Activated CD8-positive, alpha-beta memory T cell treated with anti-CD3 and anti-CD28 coated beads, Interleukin-2, amount 10 ng/mL, durations not matched to agents 7 days and 5 days (primary cell): ENCODE measurements at places on chromosomes 7 and 10. TPM values are rescaled to one million over a fixed set of nuclear protein-coding genes. Genes with fewer than 3 reads are reported as not detected.
A peak's percentile ranks its signal among the peaks of the same experiment; 100 is the strongest.

DNA sequence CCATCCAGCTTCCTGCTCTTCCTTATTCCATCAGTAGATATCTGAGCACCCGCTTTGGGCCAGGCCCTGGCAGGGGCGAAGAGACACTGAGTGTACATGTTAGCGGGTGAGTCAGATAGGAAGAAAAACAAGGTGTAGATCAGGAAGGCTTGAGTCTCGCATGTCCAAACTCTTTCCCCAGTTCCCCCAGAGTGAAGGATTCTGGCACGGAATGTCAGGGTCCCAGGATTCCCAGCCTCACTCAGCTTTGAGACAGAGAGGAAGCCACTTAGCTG, 24.1 kb upstream of the CHST15 start:
- no peaks in the 10 kb centered on the region for H3K36me3 ChIP-seq
- H3K4me3 ChIP-seq: no peak overlapping the region
- H3K27me3 ChIP-seq: peaks cover 4% of the 10 kb centered on the region
- H3K27ac ChIP-seq: no peak overlapping the region
- DNase-seq: no peak

- H3K27ac ChIP-seq: no peak overlapping the region
- H3K36me3 ChIP-seq: no peaks in the 10 kb centered on the region
- no peaks in the 10 kb centered on the region for H3K4me1 ChIP-seq
- no peak for DNase-seq
- H3K27me3 ChIP-seq: no peaks in the 10 kb centered on the region
- no peak overlapping the region for H3K4me3 ChIP-seq
Measured at GRCh38 chr10:130739757-130740145, 571.8 kb downstream of the TCERG1L start.

GRCh38 chr7:81506609-81507008, 263.2 kb downstream of the HGF start:
- no peak overlapping the region for H3K27ac ChIP-seq
- no peaks in the 10 kb centered on the region for H3K27me3 ChIP-seq
- H3K4me3 ChIP-seq: no peak overlapping the region
- DNase-seq: no peak
- H3K36me3 ChIP-seq: no peaks in the 10 kb centered on the region
- H3K4me1 ChIP-seq: no peaks in the 10 kb centered on the region

ZNF37A gene
- total RNA-seq: 22.1 TPM

- DNase-seq: peak; percentile 62
- H3K36me3 ChIP-seq: no peaks in the 10 kb centered on the region
- H3K4me1 ChIP-seq: peaks cover 18% of the 10 kb centered on the region
- H3K4me3 ChIP-seq: peak overlapping the region; percentile 62
- peaks cover 71% of the 10 kb centered on the region for H3K27me3 ChIP-seq
- H3K27ac ChIP-seq: no peak overlapping the region
Measured at GRCh38 chr10:102230861-102231356, 4.8 kb downstream of the ELOVL3 start.

MALRD1 gene
- total RNA-seq: not detected

VAX1 gene
- total RNA-seq: not detected

ITGB8 gene
- total RNA-seq: 0.07 TPM

NUTM2E gene
- total RNA-seq: 0.28 TPM

GRCh38 chr10:31768467-31768866, 160.2 kb downstream of the ARHGAP12 start:
- DNase-seq: no peak
- H3K27ac ChIP-seq: no peak overlapping the region
- H3K4me1 ChIP-seq: no peaks in the 10 kb centered on the region

ZNF12 gene
- total RNA-seq: 17.3 TPM

DNA sequence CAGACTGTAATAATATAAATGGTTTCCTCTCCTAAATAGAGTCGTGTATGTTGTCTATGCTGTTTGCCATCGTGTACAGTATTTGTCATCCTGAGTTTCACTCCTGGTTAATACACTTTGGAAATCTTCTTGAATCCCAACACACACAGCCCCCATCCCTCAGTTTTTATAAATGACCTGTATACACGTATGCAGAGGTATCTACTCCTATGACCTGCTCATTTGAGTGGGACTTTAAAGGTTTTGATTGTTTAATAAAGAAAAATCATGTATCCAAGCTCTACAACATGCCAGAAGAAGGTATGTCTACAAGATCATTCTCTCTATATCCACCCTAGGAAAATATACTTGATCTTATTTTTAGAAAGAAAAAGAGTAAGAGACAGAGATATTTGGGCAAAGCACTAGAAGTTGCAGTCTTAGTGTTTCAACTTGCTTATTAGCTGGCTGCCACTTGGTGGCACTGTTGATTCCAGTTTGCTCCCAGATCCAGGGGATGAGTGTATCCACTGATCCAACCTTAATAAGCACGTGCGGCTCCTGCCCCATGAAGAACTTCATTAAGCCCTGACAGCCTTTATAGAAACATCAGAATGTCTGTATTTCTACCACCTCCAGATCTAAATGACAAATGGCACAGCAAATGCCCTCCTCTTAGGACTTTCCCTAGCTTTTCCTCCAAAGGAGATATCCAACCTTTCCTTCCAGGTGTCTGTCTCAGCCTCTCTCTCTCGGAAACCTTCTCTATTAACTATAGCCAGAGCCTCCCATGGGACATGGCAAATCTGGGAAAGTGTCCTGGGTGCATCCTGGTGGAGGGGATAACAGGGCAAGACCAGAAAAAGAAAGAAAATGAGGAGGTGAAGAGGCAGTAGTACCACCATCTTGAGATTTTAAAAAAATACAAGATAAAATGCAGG, 181.6 kb upstream of the NEBL start:
- no peaks in the 10 kb centered on the region for H3K36me3 ChIP-seq
- no peaks in the 10 kb centered on the region for H3K4me1 ChIP-seq
- DNase-seq: no peak
- no peaks in the 10 kb centered on the region for H3K27me3 ChIP-seq
- H3K27ac ChIP-seq: no peak overlapping the region

- H3K36me3 ChIP-seq: peaks cover 30% of the 10 kb centered on the region
- no peaks in the 10 kb centered on the region for H3K4me1 ChIP-seq
- DNase-seq: no peak
Measured at GRCh38 chr7:157176771-157177170, 38.0 kb downstream of the UBE3C start.

RET gene
- 0.45 TPM for total RNA-seq

DNA sequence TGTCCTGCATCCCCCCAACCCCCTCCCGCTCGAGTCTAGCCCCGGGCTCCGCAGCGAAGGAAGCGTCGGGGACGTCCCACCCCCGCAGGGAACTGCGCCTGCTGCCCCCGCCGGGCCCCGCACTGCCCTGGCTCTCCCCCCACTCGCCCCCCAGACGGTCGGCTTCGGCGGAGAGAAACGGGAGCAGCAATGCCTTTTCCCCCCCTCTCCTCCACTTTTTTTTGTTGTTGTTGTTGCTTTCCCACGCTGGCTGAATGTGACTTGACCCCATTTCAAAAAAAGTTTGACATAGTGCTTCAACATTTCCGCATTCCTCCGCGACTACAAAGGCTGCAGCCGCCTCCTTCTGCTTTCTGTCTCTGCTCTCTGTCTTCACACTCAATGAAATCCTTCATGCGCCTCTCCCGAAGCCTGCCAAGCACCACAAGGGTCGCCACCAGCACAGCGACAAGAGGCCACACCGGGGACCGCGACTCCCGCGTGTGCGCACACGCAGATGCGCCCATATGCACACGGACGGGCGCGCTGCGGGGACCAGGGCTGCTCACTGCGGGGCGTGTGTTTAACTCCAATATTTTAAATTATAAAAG, 1.0 kb downstream of the CDK6 start:
- H3K4me1 ChIP-seq: peaks cover 32% of the 10 kb centered on the region
- peak overlapping the region; percentile 97 for H3K4me3 ChIP-seq
- peaks cover 35% of the 10 kb centered on the region for H3K36me3 ChIP-seq
- H3K27ac ChIP-seq: peak overlapping the region; percentile 90

DNA sequence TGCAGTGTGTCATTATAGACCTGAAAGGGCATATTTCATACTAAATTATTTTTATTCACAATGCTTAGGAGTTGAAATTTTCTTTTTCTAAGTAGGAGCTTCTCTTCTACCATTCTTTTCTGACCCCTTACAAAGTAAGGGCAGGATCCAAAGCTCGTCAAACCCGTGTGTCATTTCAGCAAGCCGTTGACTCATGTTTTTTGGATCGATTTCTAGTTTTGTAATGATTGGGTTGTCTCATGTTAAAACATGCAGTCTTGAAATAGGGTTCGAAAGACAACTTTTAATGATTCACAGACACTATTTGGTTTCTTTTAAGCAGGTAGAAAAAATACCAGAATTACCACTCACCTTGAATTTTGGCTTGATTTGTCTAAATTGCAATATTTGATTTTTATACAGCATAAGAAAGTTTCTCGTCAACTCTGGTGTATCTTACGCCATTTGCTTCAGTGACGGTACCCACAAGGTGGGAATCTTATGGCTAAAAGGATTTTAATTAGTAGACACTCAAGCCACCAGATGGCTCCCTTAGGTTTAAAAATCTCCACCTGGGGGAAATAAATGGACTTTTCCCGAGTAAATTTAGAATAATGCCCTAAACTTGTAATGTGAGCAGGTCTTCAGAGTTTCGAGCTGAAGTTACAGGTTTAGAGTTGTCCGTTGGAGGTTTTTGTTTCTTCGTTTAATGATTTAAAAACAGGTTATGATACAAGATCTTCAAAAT, 283.4 kb downstream of the CCDC3 start:
- H3K4me1 ChIP-seq: peaks cover 5% of the 10 kb centered on the region
- H3K36me3 ChIP-seq: peaks cover 4% of the 10 kb centered on the region
- H3K27ac ChIP-seq: no peak overlapping the region

- peaks cover 6% of the 10 kb centered on the region for H3K4me1 ChIP-seq
- DNase-seq: no peak
- no peaks in the 10 kb centered on the region for H3K36me3 ChIP-seq
- no peak overlapping the region for H3K4me3 ChIP-seq
- H3K27ac ChIP-seq: no peak overlapping the region
Measured at GRCh38 chr10:86017841-86018734, 348.5 kb downstream of the GRID1 start.

DNA sequence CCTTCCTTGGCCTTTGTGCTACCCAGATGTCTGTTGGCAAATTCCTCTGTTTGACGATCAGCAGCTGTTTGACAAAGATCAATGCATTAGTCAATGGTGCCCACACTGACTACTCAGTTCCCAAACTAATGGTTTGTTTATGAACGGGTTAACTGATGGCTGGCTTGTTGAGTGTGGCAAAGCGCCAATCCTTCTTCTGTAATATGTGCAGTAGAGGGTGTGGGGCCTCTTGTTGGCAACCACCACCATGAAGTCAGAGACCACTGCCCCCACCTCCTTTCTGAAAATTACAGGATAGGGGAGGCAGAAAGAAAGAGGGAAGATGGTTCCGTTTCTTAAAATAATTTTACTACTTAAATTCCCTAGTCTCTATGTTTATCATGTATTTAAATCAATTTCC, 2.6 kb upstream of the PLCE1 start:
- H3K36me3 ChIP-seq: peaks cover 4% of the 10 kb centered on the region
- peaks cover 52% of the 10 kb centered on the region for H3K27me3 ChIP-seq
- H3K4me3 ChIP-seq: no peak overlapping the region
- no peak overlapping the region for H3K27ac ChIP-seq
- DNase-seq: no peak

WNT8B gene
- total RNA-seq: 0.41 TPM

GRID2IP gene
- 0.26 TPM for total RNA-seq

- peaks cover 84% of the 10 kb centered on the region for H3K4me1 ChIP-seq
- no peak overlapping the region for H3K4me3 ChIP-seq
- peak overlapping the region; percentile 92 for H3K27ac ChIP-seq
- H3K36me3 ChIP-seq: peaks cover 7% of the 10 kb centered on the region
- no peak for DNase-seq
Measured at GRCh38 chr10:124649214-124649613, 95.0 kb downstream of the FAM53B start.

FAM25A gene
- not detected for total RNA-seq

SLC26A3 gene
- not detected for total RNA-seq

- H3K27me3 ChIP-seq: peaks cover 10% of the 10 kb centered on the region
- no peak for DNase-seq
- peaks cover 4% of the 10 kb centered on the region for H3K36me3 ChIP-seq
- H3K27ac ChIP-seq: no peak overlapping the region
Measured at GRCh38 chr7:116176226-116176625, 34.1 kb upstream of the TES start.
